GM04504 (cell line): ENCODE measurements at places on chromosomes 11 and 22.

- no peak for DNase-seq
Measured at GRCh38 chr11:124207102-124207792, 24.1 kb downstream of the OR10D3 start.

GRCh38 chr11:90747057-90747456 lies 524.2 kb upstream of the CHORDC1 start:
- DNase-seq, result no peak

- no peak for DNase-seq
Measured at GRCh38 chr11:11942668-11943067, 65.8 kb downstream of the DKK3 start.

GRCh38 chr11:15864026-15864805 lies 492.1 kb downstream of the SOX6 start:
- no peak for DNase-seq

- DNase-seq, result no peak
Measured at GRCh38 chr11:76335842-76336241, 45.1 kb downstream of the THAP12 start.

DNA sequence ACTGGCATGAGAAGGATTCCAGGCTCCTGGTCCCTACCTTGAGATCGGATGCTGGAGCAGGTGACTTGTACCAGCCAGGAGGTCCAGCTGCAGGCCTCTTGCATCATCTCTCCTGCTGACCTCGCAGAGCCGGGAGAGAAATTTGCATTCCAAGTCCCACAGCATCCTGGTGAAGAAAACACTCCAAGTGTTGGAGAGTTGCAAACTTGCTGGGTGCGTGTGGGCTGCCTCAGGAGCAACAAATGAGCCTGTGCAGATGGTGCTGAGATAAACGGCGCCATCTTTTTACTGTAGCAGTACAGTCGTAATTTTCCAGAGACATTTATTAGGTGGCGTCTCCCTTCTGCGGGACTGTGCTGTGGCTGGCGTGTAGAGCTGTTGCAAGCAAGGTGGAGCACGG lies 32.1 kb upstream of the ZBTB16 start:
- no peak for DNase-seq

- DNase-seq, result no peak
Measured at GRCh38 chr11:128988242-128988970, 45.7 kb upstream of the TP53AIP1 start.

- DNase-seq, result no peak
Measured at GRCh38 chr11:92168936-92169335, 55.7 kb upstream of the FAT3 start.

GRCh38 chr11:8276528-8276927 lies 12.8 kb upstream of the LMO1 start:
- DNase-seq, result no peak
